ENCODE measurements at places on chromosomes 2 and 18.

GRCh38 chr18:27017901-27018500 lies 152.5 kb upstream of the AQP4 start:
- DNase-seq: peak; percentile 1

- DNase-seq: no peak
These were observed 289.3 kb upstream of the TNP1 start for GRCh38 chr2:217149087-217149660.

DNA sequence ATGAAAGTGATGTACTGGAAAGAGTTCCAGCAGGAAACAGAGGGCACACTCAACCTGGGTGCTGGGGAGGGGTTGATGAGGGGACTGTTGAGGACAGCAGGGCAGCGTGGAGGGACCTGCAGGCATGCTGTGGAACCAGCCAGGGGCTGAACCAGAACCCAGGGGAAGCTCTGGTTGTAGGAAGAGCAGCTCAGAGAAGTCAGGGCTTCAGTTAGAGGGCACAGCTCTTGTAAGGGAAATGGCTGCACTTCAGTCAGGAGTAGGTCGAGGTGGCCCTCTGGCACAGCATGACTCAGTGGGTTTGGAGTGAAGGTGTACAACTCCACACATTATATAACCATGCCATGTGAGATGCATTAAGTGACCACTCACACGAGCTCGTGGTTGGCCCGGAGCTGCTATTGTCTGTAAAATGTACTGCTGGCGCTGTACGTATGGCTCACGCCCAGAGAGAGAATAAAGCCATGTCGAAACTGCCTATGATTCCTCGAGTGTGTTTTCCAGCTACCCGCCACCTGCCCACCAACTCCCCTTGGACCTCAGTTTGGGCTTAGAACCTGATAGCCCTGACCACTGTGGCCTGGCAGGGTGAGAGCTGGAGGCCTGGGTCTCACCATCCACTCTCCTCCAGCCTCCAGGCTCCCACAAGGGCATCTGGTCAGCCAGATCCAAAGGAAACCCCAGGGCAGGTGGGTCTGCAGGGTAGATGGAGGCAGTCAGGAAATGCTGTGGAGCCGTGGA lies 136.5 kb upstream of the HS6ST1 start:
- no peak for DNase-seq

GRCh38 chr18:76754351-76754750 lies 68.0 kb upstream of the ZNF236 start:
- no peak for DNase-seq

GRCh38 chr2:111031546-111032478 lies 88.9 kb upstream of the BCL2L11 start:
- DNase-seq: no peak

Data from fibroblast of skin of back (primary cell).